ENCODE measurements at places on chromosomes 4 and X.

DNA sequence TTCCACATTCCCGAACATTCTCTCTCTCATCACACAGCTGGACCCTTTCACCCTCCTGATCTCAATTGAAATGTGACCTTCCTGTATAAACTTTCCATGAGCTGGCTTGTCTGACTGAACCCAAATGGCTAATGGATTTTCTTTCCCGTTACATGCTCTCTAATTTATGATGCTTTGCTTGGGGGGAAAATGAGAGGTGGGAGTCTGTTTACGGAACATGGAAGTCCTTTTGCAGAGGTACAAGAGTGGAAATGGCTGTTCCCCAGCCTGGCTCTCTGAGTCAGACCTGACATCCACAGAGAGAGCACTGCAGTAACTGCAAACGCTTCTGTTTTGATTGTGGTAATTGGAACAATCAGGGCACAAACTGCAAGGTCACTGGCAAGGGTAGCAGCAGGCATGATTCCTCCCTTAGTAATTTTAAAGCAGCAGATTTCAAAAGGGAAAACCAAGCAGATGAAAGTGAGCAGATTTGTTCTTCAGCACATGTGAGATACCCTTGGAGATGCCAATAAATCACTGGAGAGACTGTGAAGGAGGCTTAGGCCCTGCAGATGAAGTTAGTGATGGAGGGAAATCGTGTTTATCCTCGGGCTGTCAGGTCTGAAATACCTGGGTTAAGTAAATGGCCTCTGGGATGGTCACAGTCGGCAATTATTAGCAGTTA is 83.9 kb downstream of the SNCA start:
- no peak for DNase-seq

DNA sequence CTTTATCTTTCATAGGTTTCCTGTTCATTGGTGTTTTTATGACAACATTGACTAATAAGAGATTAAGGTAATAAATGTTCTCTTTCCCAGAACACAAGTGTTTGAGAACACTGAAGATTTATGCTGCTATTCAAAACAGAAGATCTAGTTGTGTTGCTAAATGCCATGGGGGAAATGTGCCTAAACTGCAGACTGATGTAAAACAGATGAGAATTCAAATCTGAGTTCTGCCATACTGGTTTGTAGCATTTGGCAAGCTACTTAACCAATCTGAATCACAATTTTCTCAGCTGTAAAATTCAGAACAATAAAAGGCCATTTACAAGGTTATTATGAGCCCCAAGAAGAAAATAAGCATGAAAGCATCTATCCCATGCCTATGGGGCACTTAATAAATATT is 2.3 kb downstream of the SLC10A6 start:
- DNase-seq: no peak

- no peak for DNase-seq
These were observed 8.1 kb downstream of the ETDB start for GRCh38 chrX:135112096-135112729.

GRCh38 chr4:1328267-1329155 is 18.5 kb upstream of the UVSSA start:
- no peak for DNase-seq

DNA sequence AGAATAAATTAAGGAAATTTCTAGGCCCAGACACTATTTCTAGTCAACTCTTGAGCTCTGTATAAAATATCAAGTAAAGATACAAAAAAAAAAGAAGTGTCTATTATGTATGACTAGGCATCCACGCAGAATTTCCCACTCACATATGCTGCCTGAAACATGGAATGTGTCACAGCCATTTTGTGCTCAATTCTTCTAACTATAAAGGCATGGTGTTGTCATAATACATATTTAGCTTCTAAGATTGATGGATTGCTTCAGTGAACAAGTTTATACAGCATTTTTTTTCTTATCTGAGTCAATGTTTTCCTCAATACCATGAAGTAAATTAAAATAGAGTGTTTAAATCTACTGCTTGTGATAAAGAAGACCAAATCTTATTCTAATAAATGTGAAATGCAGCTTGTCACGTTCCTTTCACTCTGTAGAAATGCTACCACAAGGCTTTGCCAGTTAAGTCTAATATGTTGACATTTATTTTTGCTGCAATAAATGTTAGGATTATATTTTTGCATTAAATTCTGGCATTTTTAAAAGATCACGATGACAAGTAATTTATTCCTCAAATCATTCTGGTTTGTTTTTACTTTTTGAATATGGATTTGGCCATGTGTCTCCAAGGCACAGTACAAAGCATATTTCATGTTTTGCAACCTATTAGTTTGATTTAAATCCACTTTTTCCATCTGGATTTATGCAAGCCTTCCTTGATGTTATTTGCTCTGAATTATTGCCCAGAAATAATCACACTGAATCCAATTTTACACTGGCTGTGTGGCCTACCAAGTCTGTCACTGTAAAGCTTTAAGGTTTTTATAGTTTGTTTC is 1829.0 kb upstream of the PCDH7 start:
- no peak for DNase-seq

DNA sequence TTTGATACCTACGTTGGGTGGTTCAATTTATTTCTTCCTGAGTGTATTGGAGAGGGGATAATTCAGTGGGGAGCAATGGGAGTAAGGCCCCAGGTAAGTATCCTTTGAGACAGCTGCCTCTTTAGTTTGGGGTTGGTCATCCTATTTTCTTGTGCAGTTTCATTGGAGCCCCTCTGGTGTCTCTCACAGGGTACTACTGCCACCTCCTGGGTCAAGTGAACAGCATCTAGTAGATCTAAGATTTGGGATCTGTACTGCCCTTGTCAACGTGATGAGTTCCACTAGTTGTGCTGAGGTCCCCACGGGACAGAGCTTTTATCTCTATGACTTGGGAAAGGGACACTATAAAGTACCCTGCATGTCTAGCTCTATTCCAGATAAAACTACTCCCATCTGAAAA is 80.6 kb downstream of the PBDC1 start:
- DNase-seq: peak; percentile 3

DNA sequence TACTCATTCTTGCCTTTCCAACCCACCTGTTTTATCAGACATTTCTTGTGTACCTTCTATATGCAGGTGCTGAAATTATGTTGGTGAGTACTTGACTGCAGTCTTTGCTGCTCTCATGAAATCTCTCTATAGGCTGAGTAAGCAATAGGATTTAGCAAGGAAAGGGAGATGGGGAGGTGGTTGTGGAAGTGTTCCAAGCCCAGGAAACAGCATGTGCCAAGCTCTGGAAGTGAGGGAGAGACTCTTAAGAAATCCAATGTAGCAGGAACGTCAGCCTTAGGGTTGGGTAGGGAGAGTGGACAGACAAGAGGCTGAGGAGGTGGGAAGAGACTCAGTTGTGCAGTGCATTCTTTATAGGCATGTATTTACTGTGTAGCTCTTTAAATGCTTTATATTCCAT is 5.6 kb downstream of the SEPTIN11 start:
- DNase-seq: no peak

DNA sequence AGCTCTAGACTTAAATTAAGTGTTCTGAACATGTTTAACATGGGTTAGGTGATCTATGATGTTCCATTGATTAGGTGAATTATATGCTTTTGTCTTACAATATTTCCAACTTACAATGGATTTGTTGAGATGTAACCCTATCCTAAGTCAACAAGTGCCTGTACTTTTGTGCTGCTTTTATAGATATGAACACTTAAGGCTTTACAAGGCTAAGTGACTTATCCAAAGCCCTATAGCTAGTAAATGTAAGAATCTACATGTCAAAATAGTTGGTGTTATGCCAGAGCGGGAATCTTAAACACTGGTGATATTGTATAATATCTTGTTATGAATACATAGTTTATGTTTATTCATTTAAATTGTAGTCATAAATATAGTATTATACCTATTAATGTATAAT is 1629.1 kb upstream of the IGFBP7 start:
- DNase-seq: no peak

GRCh38 chrX:37378830-37379229 is 29.7 kb downstream of the PRRG1 start:
- no peak for DNase-seq

GRCh38 chr4:47784222-47784621 is 53.6 kb downstream of the CORIN start:
- no peak for DNase-seq

GRCh38 chr4:152591396-152591795 is 55.5 kb upstream of the FBXW7 start:
- DNase-seq: peak; percentile 22

GRCh38 chr4:122821092-122821491 is 5.5 kb upstream of the FGF2 start:
- DNase-seq: no peak

- DNase-seq: no peak
These were observed 62.4 kb downstream of the JADE1 start for GRCh38 chr4:128871948-128872347.

- DNase-seq: no peak
These were observed 2.1 kb upstream of the SLC25A6 start for GRCh38 chrX:1393871-1394615.

DNA sequence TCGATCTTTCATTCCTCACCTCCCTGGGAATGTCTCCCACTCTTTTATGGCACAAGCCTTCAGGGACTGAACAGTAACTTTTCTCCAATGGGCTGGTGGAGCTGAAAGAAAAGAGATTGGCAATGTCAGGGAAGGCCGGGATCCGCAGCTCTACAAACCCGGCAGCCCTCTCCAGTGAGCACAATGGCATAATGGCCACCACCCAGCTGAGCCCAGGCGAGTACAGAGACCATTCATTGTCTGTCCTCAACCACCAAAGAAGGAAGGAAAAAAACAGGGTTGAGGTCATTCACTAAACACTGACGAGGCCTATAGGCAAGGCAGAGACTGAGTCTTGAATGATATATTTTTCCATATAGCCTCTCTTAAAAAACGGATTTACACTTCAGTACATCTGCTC is 3.6 kb downstream of the GEMIN8 start:
- DNase-seq: no peak

- no peak for DNase-seq
These were observed 157.0 kb upstream of the DDIT4L start for GRCh38 chr4:100347241-100347640.

GRCh38 chr4:167034983-167035382 is 199.3 kb downstream of the SPOCK3 start:
- DNase-seq: no peak

GRCh38 chr4:188403272-188403671 is 264.0 kb downstream of the TRIML1 start:
- DNase-seq: no peak

- DNase-seq: no peak
These were observed 68.3 kb downstream of the CRMP1 start for GRCh38 chr4:5824635-5825034.

GRCh38 chr4:15652841-15653240 is 2.3 kb downstream of the FBXL5 start:
- no peak for DNase-seq

- DNase-seq: no peak
These were observed at the start of gene DDX53 for GRCh38 chrX:22999696-23000223. Gene DDX53 (plus strand): TSS chrX:22999960. CDS start chrX:23000058, 98 bp downstream.

GRCh38 chr4:176791591-176792325 is 964 bp downstream of the VEGFC start:
- DNase-seq: no peak

DNA sequence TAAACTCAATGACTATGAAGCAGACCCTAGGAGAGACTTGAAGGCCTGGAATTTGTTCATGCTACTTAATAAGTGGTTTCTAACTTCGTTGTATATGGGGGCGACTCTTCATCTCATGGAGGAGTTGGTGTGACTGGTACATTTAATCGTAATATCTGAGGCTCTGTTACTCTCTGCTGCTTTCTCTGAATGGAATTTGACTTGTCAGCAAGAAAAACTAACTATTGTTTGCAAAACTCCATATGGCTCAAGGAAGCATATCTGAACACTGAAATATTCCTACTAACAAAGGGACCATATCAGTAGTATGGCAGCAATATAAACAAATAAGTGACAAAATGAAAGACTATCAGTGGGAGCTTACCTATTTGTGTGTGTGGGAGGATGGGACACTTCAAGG is 132.0 kb upstream of the RPS6KA6 start:
- DNase-seq: no peak

DNA sequence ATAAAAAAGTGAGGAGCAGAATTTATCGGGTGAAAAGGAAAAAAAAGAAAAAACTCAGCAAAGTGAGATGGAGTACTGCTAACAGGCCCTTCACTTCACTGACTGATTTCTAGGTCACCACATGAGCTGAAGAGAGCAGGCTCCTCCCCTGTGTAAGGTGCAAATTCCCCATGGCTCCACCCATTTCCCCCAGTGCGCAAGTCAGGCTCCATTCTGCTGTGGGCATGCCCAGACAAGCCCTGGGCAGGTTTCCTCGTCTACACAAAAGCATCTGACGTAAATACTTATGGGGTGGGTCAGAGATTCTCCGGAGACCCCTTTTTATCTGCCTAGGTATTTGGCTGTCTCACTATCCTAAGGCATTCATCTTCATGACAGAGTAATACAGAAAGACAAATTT is 157.9 kb downstream of the MAGEB5 start:
- no peak for DNase-seq

DNA sequence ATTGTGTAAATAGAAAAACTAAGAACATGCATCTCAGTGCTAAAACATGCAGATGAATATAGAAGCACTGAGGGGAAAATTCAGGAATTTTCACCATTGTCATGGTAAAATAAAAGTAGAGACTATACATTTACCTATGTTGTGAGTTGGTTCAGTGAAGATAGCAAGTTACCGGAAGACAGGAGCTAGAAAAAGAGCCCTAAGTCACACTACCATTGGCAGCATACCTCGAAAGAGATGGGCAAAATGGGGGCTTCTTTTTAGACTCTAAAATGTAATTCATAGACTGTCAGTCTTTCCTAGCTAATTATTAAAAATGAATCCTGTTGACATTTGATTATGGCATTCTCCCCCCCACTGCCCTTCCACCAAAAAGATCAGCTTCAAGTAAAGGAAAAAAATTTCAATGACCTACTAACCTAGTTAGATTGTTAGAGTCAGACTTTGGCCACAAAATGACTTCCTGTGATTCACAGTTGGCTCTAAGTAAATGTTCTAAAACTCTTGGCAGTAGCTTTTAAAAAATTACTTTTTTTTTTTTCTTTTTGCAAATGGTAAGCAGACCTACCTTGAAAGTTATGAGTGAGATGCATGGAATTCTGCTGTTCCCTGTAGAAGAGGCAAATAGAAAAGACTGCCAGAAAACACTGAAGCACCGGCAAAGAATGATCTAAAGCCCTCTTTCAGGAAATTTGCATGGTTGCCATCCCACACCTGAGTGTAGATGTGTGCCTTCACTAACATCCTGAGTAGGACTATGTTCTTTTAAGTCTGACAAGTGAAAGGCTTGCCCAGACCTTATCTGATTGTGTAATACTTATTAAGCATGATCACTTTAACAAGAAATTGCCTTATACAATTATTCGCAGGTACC is 26.4 kb upstream of the ARSJ start:
- DNase-seq: no peak

- no peak for DNase-seq
These were observed at the start of gene SHROOM3 for GRCh38 chr4:76434901-76435527. Gene SHROOM3 (plus strand): TSS chr4:76435229. CDS start chr4:76436053, 824 bp downstream.

- DNase-seq: no peak
These were observed 21.5 kb downstream of the DNAAF6 start for GRCh38 chrX:107227780-107228485.

- no peak for DNase-seq
These were observed 121.9 kb downstream of the RRAGB start for GRCh38 chrX:55839485-55839884.

- no peak for DNase-seq
These were observed 114.2 kb upstream of the MAP3K15 start for GRCh38 chrX:19629541-19629940.

- DNase-seq: peak; percentile 16
These were observed 25.5 kb upstream of the RXFP1 start for GRCh38 chr4:158496030-158496741.

- no peak for DNase-seq
These were observed 497.3 kb upstream of the BOD1L1 start for GRCh38 chr4:14124816-14125215.

Data from activated T-cell treated with anti-CD3 and anti-CD28 coated beads for 48 hours (primary cell).